Left kidney (tissue), 8 donors: ENCODE measurements at places on chromosomes 11 and 22. TPM values are rescaled to one million over a fixed set of nuclear protein-coding genes. Genes with fewer than 3 reads are reported as not detected.

Gene DERL3
- 3.2 TPM for polyA plus RNA-seq

Gene TFIP11
- polyA plus RNA-seq: 45.6 TPM

Gene ATP5MG
- 383 TPM for polyA plus RNA-seq

Gene MRGPRF
- 18.9 TPM for polyA plus RNA-seq

Gene LSP1
- 1.8 TPM for polyA plus RNA-seq

Gene LRRC74B
- polyA plus RNA-seq: 0.27 TPM

Gene IFITM1
- polyA plus RNA-seq: 38.1 TPM

Gene CDC42BPG
- 5.4 TPM for polyA plus RNA-seq

Gene GLYAT
- polyA plus RNA-seq: 151 TPM

Gene SNX32
- polyA plus RNA-seq: 2.6 TPM

Gene OR4C16
- polyA plus RNA-seq: not detected

Gene USH1C
- polyA plus RNA-seq: 81.8 TPM

Gene OR51B5
- polyA plus RNA-seq: 0.20 TPM

Gene CCDC89
- polyA plus RNA-seq: 3.0 TPM

Gene MYOD1
- polyA plus RNA-seq: not detected

Gene OR5D13
- polyA plus RNA-seq: not detected

Gene NLRP6
- 0.35 TPM for polyA plus RNA-seq

Gene CHCHD10
- polyA plus RNA-seq: 58.3 TPM

Gene CDPF1
- 10.0 TPM for polyA plus RNA-seq
